ENCODE measurements at places on chromosomes 3 and 15. TPM values are rescaled to one million over a fixed set of nuclear protein-coding genes. Genes with fewer than 3 reads are reported as not detected.

GRCh38 chr3:129502641-129503408, 25.6 kb upstream of the RHO start:
- DNase-seq: no peak

- DNase-seq: no peak
These were observed 544 bp upstream of the MYO1E start for GRCh38 chr15:59373215-59373614.

The SEMA5B gene
- not detected for total RNA-seq

GRCh38 chr3:157336252-157337009, 100.2 kb upstream of the PTX3 start:
- DNase-seq: no peak

DNA sequence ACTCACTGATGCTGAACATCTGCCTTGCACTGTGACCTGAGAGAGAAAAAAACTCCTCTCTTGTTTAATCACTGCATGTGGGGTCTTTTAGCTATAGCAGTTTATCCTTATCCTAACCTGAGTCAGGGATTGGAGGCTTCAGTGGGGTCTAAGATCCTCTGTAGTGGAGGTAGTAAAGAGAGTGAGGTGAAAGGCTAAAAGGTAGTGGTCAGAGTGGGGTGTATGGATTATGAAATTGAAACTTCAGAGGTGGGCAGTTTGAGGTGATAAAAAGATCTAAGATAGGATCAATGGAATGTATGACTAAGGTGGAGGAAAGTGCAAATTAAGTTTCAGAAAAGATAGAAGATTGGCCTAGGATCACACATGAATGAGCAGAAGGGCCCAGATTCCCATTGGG, 36.5 kb downstream of the DET1 start:
- no peak for DNase-seq

The GABRR3 gene
- not detected for total RNA-seq

- DNase-seq: no peak
These were observed 48.0 kb downstream of the KLF15 start for GRCh38 chr3:126309165-126309564.

DNA sequence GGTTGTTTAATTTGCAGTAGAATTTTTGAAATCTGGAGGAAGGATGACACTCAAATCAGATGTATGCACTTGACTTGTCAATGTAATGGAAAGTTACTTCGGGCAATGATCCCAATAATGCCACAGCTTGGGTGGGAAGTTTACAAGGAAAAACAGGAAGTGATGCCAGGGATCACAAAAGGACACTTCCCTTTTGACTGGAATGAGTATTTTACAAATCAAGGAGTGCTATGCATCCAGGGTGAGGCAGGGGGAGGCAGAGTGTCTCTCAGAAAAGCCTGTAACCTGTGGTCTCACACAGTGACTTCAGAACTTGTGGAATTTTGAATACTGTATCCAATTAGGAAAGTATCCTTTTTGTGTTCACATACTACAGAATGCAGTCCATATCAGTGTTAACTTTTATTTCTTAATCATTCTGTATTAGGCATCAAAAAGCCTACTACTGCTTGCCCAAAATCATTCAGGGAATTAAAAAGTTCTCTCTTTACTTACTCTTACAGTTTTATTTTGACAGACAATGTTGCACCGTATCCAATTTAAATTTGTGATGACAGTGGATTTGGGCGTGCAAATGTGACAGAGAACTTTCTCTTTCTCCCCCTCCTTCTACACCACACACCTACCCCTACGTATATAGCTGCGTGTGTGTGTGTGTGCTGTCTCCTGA, 445.1 kb downstream of the MECOM start:
- no peak for DNase-seq

GRCh38 chr3:65044401-65044800, 356.6 kb upstream of the ADAMTS9 start:
- no peak for DNase-seq

DNA sequence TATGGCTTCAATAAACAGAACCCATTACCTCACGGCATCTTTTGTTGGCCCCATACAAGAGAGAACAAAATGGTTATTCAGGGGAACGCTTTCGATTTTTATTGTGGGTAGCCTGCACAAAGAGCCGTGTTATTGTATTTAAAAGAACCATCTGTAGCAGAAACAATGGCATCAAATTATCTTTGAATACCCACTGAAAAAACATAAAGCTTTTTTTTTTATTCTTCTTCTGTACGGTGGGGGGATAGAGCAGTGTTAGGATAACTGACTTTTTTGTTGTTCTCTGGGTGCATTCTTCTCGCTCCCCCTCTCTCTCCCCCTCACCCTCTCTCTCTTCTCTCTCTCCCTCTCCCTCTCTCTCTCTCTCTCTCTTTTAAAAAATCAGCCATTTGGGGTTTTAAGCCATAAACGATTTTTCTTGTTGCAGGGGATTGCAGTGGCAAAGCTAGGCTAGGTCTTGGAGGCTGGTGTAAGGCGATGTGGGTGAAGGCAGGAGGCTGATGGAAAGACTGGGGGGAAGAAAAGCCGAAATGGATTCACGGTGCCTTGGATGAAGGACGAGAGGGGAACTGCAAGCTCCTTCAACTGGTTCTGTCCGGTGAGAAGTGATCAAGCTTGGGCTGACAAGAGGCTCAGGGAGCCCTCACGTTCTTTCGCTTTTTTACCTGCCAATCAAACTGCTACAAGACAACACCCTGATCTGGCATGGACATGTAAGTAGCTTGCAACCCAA, 12.4 kb upstream of the SOX2 start:
- no peak for DNase-seq

DNA sequence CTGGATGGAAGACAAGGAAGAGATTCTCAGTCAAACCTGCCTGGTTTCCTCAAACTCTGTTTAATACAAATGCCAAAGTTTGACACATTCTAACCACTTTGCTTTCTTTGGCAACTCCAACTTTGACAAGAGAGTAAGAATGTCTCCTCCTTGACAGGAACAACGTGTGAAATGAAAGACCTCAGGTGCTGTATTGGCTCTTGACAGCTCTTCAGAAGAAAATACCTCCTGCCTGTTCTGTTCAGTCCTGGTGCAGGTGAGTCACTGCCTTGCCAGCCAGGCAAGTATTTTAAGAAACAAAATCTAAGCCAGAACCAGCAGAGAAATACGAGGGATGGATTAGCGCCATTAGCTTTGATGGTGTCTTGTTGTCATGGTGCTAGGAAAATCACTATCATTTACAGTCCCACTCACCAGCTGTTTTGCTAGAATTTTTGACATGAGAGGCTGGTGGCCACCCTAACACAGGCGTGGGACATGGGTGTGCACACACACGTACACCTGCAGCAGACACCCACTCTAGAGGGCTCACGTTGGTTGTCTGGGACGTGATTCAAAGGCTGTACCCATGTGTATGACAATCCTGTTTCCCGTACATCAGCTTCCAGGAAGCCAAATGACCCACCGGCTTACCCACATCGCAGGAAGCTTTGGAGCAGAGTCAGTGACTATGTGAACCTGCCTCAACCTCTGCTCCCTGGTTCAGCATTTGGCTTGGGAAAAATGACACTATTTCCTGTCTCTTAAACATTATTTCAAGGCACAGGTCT, 60.4 kb downstream of the CCNL1 start:
- no peak for DNase-seq

DNA sequence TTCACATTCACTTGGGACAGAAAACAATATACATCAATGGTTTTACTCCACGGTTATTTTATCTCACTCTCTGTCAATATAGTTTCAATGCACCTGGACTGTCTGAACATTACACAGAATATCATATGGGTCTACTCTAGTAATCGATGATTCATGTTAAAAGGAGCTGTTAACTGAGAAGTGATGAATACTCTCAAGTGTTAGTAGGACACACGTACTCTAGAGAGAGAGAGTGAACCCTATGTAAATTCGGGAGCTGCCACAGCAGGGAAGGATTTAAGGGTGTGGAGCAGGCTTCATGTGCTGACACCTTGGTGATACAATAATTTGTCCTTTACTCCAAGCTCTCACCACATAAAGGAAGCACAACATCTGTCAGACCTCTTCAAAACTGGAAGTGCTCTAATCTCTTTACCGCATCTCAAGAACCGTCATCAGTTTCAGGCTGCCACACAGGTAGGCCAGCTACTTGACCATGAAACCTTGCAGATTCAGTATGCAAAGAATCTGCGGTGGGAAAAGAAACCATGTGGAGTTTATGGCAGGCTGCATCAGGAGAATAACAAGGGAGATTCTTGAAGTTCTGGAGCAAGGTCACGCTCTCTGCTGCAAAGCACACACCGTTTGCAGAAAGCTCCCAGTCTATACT, 199.2 kb upstream of the TMC3 start:
- DNase-seq: no peak

DNA sequence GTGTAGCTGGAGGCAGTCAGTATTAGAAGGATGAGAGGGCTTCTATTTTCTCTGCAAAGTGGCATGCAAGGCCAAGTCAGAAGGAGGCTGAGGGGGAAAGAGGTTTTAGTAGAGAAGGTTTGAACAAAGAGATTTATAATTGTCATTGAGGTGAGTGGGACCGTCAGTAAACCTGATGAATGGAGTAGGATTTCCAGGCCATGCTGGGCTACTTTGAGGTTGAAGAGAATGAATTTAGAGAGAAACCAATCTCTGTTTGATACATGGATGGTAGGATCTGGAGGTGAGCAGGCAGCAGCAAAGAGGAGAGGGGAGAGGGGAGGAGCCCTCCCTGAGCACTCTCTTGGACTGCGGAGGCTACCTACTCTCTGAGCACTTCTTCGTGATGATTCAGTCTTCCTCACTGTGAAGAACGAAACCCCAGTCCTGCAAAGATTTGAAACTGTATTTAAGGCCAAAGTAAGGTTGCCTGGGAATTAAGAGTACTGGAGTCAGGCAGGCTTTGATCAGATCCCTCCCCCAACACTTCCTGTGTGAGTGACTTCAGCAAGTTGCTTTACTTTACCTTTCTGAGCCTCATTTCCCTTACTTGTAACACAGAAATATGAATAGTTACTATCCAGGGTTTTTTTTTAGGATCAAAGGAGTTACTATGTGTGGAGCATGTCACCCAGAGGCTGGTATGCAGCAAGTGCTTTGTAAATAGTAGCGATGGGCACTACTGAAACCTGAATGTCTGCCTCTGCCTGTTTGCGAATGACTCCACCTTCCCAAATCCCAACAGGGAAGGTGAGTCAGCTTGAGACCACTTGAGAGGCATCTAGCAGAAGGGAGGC, 75.8 kb downstream of the RPL39L start:
- DNase-seq: no peak

The NEDD4 gene
- 9.4 TPM for total RNA-seq

The CLRN1 gene
- not detected for total RNA-seq

The P2RY13 gene
- not detected for total RNA-seq

The FBXL22 gene
- total RNA-seq: 0.79 TPM

DNA sequence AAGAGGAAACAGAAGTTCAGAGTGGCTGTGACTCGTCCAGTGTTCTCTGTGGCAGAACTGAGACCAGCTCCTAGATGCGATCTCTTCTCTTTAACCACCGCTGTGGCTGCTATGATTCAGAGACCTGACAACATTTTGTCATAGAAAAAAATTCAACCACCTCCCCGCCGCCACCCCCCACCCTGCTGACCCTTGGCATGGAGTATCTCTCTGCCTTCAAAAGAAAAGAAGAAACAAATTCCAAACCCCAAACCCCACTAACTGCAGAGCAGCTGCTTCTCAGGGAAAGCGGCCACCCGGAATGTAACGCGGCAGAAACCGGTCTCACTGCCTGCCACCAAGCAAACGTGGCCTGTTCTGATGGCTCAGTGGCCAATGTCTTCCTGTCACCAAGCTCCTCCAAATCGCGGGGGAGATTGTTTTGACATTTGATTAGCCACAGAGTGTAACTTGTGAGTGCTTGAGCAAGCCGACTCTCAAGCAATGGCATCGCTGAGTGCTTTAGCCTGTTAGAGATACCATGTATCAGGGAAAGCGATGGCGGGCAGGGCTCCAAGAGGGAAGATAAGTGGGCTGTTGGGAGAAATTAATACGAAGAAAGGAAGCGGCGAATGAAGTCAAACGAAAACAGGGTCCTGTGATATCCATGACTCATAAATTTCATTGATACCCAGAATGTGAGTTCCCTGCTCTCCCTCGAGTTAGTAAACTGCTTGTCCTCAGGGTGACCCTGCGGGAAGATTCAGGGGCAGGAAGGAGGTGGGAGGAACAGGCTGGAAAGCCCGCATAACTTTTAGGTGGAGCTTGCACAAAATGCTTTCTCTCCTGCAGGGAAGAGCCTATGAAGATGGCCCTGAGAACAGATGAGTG, 44.8 kb upstream of the TLE3 start:
- DNase-seq: no peak

GRCh38 chr3:65035246-65035645, 347.4 kb upstream of the ADAMTS9 start:
- DNase-seq: no peak

GRCh38 chr3:177842743-177843734, 645.8 kb upstream of the TBL1XR1 start:
- no peak for DNase-seq

The HDAC11 gene
- total RNA-seq: 2.6 TPM

- no peak for DNase-seq
These were observed 101.6 kb upstream of the SPATA12 start for GRCh38 chr3:56958879-56959278.
